CD4-positive, alpha-beta memory T cell (primary cell): ENCODE measurements at places on chromosomes 11 and 22. TPM values are rescaled to one million over a fixed set of nuclear protein-coding genes. Genes with fewer than 3 reads are reported as not detected.
A peak's percentile ranks its signal among the peaks of the same experiment; 100 is the strongest.

DNA sequence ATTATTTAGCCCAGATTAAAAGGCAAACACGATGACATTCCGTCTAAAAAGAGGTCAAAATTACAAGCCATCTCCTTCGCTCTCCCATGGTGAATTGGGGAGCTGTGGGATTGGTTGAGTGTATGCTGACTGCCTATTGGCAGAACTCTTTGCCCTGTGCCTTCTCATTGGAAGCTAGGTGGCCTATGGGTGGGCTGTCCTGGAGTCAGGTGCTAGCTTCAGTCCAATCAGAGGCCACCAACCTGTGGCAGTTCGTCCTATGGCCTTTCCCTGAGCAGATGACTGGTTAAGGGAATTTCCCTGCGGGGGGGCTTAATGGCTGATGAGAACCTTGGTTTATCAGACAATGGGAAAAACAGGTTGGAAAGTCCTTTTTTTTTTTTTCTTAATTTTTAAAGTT, 3.2 kb upstream of the MTMR3 start:
- DNase-seq, result no peak

Gene OR8D1
- total RNA-seq, result not detected

DNA sequence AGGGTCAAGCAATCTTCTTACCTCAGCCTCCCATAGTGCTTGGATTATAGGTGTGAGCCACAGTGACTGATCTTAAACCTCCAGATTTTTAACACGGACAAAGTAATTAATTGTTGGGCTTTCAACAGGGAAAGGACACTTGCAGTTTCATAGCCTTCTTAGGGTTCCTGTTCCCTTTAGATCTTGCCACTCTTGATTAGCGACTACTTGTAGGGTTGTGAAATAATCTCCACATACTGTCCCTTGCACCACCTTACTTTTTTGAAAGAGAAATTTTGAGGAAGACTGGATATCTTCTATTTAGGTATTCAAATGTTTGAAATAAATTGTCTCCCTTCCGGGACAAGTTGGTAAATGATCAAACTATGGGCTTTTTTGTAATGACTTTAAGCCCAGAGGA, 7.6 kb downstream of the MS4A4E start:
- DNase-seq, result no peak

GRCh38 chr11:79414041-79414440, 26.8 kb downstream of the TENM4 start:
- DNase-seq, result no peak

DNA sequence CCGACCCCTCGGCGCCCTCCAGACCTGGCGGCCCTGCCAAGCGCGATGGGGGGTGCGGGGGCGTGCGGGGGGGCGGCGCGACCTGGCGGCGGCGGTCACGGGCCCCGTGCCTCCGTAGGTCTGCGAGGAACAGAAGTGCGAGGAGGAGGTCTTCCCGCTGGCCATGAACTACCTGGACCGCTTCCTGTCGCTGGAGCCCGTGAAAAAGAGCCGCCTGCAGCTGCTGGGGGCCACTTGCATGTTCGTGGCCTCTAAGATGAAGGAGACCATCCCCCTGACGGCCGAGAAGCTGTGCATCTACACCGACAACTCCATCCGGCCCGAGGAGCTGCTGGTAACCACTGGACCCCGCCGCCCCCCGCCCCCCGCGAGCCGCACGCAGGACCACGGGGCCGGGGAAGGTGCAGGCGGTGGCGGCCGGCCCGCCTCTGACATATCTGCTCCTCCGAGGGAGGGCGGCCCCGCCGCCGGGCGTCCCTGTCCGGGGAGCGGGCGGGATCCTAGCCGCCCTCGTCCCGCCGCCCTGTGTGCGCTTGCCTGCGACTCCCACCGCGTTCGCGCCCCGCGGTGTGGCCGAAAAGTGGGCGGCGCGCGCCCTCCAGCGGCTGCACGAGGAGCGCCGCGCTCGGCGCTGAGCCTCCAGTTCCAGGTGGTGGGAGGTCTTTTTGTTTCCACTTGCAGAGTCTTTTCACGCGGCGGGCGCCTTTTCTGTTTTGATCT, 2.1 kb downstream of the CCND1 start:
- peak; percentile 78 for DNase-seq

DNA sequence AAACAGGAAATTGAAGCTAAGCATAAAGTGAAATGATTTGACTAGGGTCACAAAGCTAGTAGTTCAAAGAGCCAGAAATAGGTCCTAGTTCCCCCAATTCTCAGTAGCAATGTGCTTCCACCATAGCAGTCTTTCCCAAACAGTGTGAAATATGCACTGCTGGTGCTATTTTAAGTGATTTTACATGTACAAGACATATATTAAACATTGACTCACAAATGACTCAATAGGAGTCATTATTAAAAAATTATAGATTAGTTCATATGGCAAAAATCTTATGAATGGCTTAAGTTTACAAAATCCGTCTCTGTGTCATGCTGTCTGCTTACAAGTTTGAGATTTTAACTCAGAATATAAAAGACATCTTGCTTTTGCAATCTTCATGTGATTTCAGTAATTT, 21.4 kb downstream of the KIF18A start:
- no peak for DNase-seq

- DNase-seq, result no peak
Measured at GRCh38 chr22:23796461-23796860, 9.7 kb downstream of the SMARCB1 start.

DNA sequence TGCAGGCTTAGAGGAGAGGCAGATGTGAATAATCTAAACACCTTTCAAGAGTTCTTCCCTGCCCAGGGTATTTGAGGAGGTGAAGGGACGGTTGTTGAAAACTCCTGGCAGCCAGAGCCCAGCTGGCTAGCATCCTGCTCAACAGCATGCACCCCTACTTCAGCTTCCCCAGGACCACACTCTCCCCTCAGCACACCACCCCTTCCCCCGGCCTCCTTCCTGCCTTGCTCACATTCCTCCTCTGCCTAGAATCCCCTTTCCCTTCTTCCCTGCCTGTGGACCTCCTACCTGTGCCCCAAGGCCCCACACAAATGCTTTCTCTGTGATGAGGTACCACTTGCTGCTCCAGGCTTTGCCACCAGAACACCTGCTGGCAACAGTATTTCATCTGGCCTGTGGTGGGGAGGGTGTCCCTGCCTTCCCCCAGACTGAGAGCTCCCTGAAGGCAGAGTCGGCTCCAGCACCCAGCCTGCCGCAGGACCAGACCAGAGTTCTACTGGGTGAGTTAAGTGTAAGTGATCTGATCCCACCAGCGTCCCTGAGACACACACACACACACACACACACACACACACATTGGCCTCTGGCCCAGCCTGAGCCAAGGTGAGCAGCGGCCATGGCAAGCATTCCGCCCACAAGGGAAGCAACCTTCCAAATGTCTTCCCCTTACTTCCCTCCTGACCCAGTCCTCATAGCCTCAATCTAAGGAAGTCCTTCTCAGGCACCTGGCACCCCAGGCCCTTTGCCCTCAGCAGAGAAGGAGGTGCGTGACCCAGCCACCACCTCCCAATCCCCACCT, 79.5 kb downstream of the PDE2A start:
- no peak for DNase-seq

GRCh38 chr22:36194971-36195370, 6.6 kb downstream of the APOL4 start:
- peak; percentile 28 for DNase-seq

DNA sequence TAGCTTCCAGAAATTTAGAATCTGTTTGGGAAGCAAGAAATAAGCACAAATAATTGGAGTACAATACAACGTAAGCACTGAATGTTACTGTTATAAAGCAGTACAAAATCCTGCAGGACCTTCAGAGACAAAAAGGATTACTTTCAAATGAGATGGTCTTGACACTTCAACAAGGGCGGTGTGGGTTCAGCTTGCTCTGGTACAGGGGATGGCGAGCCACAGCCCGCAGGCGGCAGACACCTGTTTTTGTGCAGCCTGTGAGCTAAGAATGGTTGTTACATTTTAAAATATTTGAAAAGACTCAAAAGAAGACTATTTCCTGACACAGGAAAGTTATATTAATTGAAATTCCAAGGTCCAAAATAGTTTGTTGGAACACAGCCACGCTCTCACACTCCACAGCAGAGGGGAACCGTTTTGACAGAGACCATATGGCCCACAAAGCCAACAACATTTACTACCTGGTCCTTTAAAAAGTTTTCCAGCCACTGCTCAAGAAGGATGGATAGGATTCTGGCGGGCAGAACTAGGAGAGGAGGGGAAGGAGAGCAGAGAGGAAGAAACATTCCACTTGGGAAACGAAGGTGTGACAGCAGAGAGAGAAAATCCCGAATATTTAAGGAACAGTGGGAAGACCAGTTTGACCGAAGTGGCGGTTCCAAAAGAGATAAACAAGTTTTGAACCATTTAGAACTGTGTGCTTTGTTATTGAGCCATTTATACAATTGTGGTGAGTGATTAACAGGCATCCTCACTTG, 6.3 kb downstream of the PRDM10 start:
- DNase-seq, result no peak

DNA sequence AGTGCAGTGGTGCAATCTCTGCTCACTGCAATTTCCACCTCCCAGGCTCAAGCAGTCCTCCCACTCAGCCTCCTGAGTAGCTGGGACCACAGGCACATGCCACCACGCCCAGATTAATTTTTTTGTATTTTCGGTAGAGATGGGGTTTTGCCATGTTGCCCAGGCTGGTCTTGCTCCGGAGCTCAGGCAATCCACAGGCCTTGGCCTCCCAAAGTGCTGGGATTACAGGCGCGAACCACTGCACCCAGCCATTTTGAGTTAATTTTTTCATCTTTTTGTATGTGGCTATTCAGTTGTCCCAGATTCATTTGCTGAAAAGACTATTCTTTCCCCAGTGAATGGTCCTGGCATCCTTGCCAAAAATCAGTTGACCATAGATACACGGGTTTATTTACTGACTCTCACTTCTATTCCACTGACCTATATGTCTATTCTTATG, 63.6 kb downstream of the MAPK1 start:
- no peak for DNase-seq

DNA sequence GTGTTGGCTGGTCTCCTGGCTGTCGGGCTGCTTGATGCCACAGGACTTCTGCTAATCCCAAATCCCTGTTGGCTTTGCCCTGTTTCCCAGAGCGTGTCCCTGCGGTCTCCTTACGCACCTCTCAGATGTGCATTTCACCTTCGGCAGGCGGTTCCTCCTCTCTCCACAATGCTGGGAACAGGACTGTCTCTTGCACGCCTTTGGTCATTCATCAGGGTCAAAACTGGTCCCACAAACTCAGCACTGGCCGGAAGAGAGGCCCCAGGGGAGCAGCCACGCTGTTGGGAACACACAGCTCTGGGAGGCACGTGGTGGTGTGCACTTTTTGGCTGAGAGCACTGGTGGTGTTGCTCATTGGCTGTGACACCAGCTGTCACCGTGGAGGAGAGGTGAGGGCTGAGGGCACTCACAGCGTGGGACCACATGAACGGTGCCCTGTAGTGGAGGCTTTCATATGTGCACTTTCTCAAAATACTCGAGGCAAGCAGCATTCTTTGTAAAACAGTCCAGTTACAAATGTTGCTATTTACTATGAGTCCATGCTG, 15.3 kb upstream of the TRMU start:
- no peak for DNase-seq

Gene UBTFL1
- total RNA-seq, result not detected

DNA sequence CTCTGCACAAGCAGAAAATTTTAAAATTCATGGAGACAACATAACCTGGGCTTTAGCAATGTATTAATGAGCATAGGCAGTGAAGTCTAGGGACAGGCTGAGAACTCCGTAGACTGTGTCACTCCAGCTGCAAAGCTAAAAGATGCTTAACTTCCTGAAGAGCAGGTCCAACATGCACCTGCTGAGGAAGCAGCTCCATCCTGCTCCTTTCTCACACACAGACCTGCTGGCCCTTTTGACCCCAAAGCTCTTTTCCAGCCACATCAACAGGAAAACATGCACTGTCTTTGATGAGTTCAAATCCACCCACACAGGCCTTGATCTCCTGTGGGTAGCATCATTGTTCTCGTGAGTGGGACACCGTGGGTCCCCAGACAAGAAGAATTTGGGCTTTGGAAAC, 36.0 kb downstream of the SYN3 start:
- DNase-seq, result no peak

GRCh38 chr11:46697303-46697702, 3.1 kb downstream of the ARHGAP1 start:
- DNase-seq, result no peak

DNA sequence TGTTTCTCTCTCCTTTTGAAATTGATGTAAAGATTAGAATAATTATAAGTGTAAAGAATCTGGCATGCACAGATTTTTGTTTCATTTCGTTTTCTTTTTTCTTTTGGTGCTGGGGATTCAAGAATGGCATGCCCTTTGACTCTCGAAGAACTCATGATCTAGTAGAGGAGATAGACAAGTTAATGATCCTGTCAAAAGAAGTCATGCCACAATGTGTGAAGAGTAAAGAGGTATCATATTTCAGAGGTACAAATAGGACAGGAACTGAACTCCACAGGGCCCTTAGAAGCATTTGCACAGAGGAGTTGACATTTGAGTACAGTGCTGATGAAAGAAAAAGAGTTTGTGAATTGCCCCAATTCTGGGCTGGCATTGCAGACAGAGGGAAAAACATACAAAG, 708.0 kb upstream of the ARHGAP42 start:
- DNase-seq, result no peak
